ENCODE measurements at places on chromosomes 2 and 18.
A peak's percentile ranks its signal among the peaks of the same experiment; 100 is the strongest.

GRCh38 chr2:157269922-157270321, 12.4 kb downstream of the GALNT5 start:
- no peak for DNase-seq

DNA sequence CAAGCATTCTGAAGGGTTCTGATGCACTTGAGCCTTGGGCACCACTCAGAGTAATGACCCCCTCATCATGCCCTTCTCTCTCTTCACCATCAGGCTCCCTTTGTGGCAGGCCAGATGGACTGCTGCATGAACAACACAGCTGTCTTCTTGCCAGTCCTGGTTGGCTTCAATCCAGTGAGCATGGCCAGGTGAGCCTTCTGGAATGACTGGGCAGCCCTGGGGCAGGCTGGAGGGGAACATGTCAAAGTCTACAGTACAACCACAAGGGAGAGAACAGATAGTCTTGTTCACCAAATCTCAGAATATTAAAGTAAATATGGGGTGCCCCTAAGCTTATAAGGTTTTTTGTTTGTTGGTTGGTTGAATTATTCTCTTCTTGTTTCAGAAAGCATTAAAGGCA, 4.4 kb downstream of the GCKR start:
- no peak for DNase-seq

- DNase-seq = no peak
Observed at GRCh38 chr2:28327956-28328922, 64.4 kb upstream of the FOSL2 start.

- no peak for DNase-seq
Observed at GRCh38 chr2:36663851-36664695, 32.4 kb upstream of the VIT start.

GRCh38 chr2:112166806-112167499, 28.8 kb downstream of the FBLN7 start:
- no peak for DNase-seq

- no peak for DNase-seq
Observed at GRCh38 chr2:240322231-240322955, 113.1 kb upstream of the GPC1 start.

DNA sequence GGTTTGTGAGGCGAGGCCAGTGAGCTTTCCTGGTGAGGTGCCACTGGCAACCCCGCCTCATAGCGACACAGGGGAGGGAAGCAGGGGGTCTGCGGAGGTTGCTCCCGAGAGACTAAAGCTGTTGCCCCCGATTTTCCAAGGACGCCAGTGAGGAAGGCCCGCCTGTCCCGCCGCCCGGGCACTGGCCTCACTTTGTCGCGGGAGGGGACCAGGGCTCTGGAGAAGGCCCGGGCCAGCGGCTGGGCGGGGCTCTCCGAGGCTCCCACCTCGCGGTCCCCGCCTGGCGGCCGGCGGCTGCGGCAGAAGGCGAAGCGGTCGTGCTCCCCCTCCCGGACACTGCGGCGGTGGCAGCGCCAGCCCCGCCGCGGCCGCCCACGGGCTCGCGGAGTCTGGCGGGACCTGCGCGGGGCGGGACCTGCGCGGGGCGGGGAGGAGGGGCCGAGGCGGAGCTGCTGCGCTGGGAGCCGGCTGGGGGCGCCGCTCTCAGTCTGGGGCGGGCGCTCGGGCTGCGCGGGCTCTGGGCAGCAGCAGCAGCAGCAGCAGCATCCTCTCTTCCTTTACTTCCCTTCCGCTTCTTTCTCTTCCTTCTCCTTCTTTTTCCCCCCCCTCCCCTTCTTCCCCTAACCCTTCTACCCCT, at the start of gene MAP2:
Gene MAP2 (plus strand): TSS at position 486 of the 637 bp plus-strand sequence. CDS start 229,124 bp downstream, outside the sequence.
- DNase-seq = peak; percentile 88

- no peak for DNase-seq
Observed at GRCh38 chr2:12918835-12919445, 202.2 kb downstream of the TRIB2 start.

DNA sequence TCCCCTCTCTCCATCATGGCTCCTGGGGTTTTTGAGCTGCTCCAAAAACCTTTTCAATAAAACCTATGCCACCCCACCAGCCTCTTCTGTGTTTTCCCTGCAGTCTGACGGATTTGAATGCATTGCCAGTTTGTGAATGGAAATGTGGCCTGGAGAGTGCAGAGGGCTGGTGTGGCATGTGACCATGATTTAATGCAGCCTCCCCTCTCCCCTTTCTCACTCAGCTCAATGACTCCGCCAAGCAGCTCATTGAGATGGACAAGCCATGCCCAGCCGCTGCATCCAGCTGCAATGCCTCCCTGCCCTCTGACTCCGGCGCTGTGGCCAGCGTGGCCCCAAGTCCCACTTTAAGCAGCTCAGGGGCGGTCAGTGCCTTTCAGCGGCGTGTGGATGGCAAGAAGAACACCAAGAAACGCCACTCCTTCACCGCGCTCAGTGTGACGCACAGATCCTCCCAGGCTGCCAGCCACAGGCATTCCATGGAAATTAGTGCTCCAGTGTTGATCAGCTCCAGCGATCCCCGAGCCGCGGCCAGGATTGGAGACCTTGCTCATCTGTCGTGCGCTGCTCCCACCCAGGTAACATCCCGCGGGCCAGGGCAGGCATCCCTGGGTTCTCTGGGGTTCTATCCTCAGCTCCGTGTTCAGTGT, 215.3 kb downstream of the SEPTIN10 start:
- DNase-seq = no peak

GRCh38 chr2:127293386-127293747, 577 bp downstream of the ERCC3 start:
- DNase-seq = no peak

DNA sequence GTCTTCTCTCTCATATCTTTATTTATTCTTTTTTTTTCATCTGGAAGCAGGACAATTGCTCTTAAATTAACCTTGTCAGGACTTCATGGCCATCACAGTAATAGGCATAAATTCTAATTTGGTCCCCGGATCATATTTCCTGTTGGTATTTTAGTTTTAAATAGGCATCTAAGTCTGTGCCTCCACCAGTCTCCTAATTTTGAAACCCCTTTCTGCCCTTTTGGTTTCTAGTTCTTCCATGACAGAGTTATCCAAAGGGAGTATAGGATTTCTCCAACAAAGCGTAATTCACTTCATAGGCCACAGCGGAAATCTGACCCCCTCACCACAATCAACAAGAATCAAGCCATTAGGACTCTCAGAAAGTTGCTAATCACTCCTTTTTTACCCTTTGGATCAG, 3.8 kb downstream of the EPHA4 start:
- no peak for DNase-seq

- no peak for DNase-seq
Observed at GRCh38 chr2:113828049-113828742, 61.7 kb upstream of the ACTR3 start.

DNA sequence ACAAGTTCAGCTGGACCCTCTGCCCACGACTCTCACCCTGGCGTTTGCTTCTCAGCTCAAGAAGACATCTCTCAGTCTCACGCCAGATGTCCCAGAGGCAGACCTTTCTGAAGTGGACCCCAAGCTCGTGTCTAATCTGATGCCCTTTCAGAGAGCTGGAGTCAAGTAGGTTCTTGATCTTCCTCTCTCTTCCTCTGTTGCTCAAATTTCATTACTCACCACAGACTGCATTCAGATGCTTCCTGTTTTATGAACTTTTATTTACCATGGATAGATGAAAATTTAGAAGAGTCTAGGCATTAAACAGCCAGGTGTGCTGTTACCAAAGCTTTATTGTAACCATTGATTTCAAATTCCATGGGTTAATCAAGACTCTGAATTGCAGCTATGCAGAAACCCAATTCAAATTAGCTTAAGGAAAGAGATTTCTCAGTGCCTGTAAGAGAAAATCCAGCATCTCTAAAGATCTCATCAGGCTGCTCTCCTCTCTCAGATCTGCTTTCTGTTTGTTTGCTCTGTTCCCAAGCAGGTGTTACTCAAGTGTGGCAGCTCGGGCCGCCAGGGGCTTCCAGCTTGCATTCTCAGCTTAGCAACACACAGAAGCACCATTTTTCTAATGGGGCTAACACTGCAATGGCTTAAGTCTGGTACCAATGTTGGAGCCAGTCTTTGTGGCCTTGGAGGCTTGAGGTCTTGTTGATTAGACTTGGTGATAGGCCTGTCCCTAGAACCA, 16.5 kb downstream of the SMARCAL1 start:
- DNase-seq = no peak

DNA sequence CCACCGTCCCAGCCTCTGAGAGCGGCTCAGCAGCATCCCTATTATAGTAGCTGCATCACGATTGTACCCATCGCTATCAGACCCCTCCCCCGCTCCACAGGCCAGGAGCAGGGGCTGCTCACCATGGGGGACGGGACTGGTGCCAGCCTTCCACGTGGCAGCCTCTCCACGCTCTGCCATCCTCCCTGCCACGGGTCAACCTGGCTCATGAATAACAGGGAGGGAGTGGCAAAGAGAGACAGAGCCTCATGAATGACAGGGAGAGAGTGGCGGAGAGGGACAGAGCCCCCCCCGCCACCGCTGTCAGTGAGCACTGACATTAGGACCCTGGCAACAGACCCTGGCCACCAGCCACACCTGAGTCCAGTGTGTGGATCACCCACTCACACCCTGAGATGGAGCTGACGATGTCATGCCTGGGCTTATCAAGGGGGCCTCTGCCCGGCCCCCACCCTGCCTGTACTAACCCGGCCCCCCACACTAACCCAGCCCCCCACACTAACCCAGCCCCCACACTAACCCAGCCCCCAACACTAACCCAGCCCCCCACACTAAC, 16.9 kb downstream of the CROCC2 start:
- DNase-seq = no peak

GRCh38 chr2:241437179-241437578, 71.2 kb downstream of the STK25 start:
- no peak for DNase-seq

- no peak for DNase-seq
Observed at GRCh38 chr2:178550352-178550751, 70.1 kb downstream of the PLEKHA3 start.

DNA sequence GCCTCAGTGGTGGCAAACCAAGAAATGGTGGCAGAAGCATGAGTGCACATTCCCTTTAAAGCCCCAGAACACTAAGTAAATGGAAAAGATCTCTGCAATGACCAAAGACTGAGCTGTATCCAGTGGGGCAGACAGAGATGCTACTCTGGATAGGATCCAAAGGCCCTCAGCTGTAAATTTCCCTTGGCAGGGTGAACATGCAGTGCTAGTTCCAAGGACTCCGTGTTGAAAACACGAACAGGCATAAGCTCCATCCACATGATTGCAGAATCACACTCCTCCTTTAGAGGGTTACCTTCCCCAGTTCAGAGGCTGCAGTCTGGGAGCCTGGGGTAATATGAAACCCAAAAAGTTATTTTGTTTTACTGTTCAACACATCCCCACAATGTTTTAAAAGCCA, 98.6 kb upstream of the KLF7 start:
- DNase-seq = no peak

DNA sequence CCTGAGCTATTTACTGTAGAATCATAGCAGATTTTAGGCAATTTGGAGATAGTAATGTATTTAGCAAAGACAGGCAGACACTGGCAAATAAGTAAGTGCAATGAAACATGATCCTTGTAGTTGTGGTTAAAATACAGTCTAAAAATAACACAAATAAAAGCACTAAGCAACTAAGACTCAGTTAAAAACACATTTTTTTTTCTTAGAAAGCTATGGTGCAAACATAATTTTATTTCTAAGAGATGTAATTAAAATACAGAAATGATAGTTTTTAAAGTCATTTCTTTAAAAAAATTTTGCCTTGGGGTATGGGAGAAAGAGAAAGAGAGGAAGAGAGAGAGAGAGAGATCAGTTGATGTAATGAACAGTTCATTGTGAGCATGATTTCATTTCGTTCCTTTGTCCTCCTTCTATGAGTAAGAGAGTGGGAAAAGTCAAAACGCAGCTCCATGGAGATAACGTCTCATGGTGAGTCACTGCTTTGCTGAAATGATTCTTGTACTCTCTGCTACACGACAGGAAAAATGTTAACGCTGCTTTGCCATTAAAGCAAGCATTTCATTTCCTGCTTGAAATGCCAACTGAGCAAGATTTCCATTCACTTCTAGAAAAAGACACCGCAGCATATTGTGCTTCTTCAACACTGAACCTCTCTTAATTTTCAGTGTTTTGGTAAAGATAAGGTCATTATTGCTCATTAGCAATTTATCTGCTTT, 61.3 kb upstream of the PGAP1 start:
- peak; percentile 8 for DNase-seq

Measured in hypothalamus (tissue), 51 donors.